ENCODE measurements at places on chromosomes 3 and 15. TPM values are rescaled to one million over a fixed set of nuclear protein-coding genes. Genes with fewer than 3 reads are reported as not detected.

GRCh38 chr3:35200056-35200455 lies 439.3 kb upstream of the ARPP21 start:
- DNase-seq: no peak

The CCDC13 gene
- total RNA-seq: 15.0 TPM

The ABHD10 gene
- total RNA-seq: 49.2 TPM

The CCDC12 gene
- total RNA-seq: 41.5 TPM

DNA sequence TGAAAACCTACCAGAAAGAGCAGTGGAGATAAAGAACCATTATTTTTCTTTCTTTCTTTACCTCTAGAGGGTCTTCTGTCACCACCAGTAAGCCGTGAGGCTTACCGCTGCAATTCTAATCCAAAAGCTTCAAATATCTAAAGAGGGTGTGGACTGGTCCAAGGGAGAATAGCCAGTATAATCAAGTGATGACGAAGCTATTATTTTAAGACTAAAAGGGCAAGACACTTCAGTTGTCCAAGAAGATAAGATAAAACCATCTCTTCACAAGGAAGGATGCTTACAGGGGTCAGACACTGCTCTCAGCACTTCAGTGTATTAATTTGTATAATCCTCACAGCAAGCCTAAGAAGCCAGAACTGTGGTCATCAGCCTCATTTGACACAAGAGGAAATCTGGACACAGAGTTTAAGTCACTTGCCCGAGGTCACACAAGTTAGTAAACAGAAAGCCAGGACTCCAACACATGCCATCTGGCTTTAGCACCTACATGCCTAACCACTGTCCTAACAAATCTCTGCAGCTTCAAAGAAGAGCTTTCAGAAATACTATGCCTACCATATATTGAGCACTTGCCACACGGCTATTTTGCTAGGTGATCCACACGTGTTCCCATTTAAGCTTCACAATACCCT lies 14.6 kb downstream of the HDC start:
- no peak for DNase-seq

DNA sequence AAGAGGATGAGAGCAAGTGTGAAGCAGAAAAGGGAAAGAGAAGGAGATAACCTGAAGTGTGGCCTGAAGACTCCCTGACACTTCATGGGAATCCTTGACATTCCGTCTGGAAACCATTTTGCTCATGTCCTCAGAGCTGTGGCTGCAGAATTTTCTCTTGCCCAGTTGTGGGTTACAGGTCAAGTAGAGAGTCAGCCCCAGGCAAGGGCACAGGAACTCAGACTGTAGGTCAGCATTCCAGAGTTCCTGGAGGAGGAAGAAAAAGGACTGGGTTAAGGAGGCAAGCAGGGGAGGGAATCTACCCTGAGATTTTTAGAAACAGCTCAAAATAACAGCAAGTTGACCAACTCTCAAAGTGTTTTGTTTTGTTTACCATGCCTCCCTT lies 4.1 kb upstream of the THSD4 start:
- DNase-seq: no peak

- no peak for DNase-seq
Measured at GRCh38 chr15:39860200-39860599, 59.9 kb downstream of the GPR176 start.

GRCh38 chr3:123471106-123471505 lies 22.2 kb upstream of the ADCY5 start:
- no peak for DNase-seq

The NUSAP1 gene
- 70.1 TPM for total RNA-seq

DNA sequence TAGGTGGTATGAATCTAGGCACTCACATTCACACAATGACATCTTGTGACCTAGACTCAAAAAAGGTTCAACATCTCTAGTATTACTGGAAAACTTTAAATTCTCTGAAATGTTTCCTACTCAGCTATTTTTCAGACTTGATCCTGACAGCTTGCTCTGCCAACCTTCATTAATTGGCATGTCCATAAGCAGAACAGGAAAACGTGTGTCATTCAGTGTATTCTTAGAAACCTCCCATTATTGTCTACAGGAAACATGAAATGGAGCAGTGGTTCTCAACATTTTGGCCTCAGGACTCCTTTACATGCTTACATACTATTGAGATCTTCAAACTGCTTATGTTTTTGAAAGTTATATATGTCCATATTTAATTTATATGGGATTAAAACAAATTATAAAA lies 363.2 kb downstream of the NAALADL2 start:
- no peak for DNase-seq

- no peak for DNase-seq
Measured at GRCh38 chr15:68439506-68439905, 7.5 kb upstream of the ITGA11 start.

The POTEB gene
- not detected for total RNA-seq
